Choroid plexus epithelial cell (primary cell): ENCODE measurements at places on chromosomes 2 and 18.
A peak's percentile ranks its signal among the peaks of the same experiment; 100 is the strongest.

- DNase-seq = no peak
Observed at GRCh38 chr2:124753842-124754241, 728.8 kb downstream of the CNTNAP5 start.

GRCh38 chr2:46200861-46201605 is 96.2 kb upstream of the EPAS1 start:
- DNase-seq = no peak

GRCh38 chr2:70726947-70727725 is 40.9 kb downstream of the ADD2 start:
- DNase-seq = no peak

DNA sequence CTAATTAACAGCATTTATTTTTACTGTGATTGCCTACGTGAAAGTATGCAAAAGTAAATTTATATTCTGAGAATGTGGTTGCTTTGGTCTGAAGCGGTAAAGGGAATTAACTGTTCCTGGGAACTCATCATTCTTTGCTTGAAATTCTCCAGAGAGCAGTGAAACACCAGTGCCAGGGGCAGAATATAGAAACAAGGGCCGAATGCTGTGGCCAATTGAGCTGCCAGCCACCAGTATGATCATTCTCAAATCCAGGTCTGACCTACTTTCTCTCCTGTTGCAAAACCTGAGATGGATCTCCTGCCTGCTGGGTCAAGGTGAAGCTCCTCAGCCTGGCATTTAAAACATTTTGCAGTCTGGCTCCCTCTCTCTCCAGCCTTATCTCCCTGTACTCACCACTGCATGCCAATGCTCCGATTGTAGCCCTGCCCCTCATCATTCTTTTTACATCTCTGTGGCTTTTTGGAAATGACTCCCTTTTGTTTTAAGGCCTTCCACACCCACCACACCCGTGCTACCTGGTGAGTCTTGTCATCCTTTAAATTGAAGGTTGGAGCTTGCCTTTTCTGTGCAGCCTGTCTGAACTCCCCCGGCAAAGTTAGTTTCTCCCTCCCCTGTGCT is 94.5 kb upstream of the TMEM178A start:
- peak; percentile 21 for DNase-seq

GRCh38 chr2:236236559-236237452 is 27.4 kb downstream of the ASB18 start:
- DNase-seq = no peak

DNA sequence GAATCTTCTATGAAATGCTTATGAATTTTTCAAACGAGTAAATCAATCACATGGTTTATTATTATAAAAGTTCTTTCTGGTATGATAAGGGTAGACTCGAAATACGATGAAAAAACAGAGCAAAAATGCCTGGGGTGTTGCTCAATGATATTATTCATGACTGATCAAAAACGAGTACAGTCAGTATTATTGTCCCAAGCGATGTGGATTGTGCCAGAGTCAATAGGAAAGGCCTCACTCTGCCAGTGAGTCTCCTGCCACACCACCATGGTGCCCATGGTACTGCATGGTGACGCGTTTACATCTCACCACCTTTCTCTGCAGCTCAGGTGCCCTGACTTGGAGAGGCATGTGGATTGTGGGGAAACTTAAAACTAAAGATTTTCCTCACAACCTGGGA is 58.5 kb downstream of the KCTD1 start:
- peak; percentile 52 for DNase-seq
